ENCODE measurements at places on chromosomes 1 and 21.

- DNase-seq, result no peak
These were observed 1327.0 kb downstream of the BRINP3 start for GRCh38 chr1:189150624-189151023.

GRCh38 chr1:59150577-59151386 is 146.1 kb upstream of the FGGY start:
- peak; percentile 96 for DNase-seq

DNA sequence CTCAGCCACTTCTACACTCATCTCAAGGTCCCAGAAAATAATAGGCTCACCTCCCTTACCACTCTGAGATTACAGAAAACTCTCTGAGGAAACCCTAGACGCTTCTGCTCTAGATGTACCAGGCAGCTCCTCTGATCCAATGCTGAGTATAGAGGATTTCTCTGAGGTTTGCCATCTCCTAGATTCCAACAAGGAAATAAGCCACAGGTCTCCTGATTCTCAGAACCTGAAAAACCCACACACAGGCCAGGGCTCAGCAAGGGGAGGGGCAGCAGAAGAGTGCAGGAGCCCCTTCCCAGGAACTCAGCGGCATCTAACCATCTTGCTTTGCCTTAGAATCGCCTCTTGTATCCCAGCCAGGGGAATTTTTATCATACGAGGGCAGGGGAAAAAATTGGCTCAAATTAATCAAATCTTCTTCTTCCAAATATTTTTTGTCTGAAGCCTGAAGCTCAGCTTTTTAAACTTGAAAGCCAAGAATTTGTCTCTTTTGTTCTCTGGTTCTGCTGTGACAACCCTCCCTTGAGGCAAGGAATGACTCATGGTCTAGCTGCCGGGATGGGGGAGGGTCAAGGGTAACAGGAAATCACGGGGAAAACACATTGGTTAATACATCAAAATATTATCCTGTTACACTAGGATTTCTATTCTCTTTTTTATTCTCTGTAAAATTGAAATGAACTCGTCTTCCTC is 30.8 kb downstream of the GORAB start:
- peak; percentile 76 for DNase-seq

DNA sequence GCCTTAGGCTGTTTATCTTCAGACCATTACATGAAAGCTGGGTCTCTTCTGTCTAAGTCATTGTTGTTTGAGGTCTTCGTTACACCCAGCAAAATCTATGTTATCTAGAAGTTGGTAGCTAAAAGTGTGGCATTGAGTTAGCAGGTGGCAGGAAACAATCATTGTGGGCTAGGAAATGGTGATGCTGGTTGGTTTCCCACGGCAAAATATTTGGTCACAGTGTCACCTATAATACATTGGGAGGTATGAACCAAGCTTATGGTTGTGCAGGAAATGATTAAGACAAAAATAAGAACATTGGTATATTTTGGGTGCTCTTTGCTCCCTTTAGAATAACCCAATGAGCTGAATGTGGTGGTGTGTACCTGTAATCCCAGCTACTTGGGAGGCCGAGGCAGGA is 169.7 kb downstream of the TRIM33 start:
- no peak for DNase-seq

- DNase-seq, result no peak
These were observed 5.5 kb upstream of the KRTAP10-5 start for GRCh38 chr21:44585892-44586291.

DNA sequence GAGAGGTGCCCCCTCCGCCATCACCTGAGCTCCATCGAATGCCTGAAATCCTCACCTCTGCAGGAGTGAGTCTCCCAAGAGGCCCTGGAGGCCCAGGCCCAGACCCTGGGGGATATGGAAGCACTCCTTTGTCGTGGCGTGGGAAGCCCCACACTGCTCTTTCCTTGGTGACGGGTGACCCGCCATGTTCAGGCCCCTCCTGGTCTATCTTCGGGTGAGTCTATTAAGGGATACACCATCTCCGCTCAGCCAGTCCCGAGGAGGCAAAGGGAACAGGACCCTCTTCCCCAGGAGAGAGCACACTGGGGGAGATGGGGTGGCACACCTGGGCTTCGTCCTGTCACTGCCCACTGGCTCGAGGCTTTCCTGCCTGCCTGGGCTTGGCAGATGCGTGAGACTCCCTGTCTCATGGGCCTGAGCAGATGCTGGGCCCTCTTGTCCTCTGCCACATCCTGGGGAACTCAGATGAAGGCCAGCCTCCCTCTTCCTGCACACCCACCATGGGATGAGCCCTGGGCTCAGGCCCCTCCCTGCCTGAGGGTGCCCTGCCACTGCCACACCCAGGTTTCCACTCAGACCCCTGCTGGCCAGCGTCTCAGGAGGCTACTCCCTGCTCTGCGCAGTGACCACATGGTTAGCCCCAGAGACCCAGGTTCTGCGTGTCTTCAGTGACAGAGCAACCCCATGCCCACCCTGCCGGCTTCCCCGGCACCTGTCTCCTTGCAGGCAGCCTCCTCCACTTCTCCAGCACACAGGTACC is 3.8 kb upstream of the NPHP4 start:
- DNase-seq, result no peak

GRCh38 chr1:198637916-198638437 is 863 bp upstream of the PTPRC start:
- no peak for DNase-seq

GRCh38 chr21:26900980-26901379 is 55.8 kb upstream of the ADAMTS1 start:
- no peak for DNase-seq

DNA sequence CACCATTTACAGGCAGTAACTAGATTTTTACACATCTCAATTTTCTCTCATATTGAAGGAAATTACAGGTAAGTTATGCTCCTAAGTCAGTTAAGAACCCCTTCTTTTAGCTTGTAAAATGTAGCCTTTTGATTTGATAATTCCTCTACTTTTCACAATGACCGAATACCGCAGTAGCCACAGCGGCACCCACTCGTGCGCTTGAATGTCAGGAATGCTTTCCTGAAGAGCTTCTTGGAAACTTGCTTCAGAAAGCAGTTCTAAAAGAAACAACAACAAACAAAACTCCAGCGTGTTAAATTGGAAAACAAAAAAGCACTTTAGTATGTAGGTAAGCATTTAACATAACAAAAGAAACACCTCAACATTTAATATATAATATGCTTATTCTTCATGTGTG is 9.9 kb upstream of the DNTTIP2 start:
- no peak for DNase-seq

GRCh38 chr1:89221341-89221740 is 22.6 kb upstream of the GBP4 start:
- no peak for DNase-seq

- no peak for DNase-seq
These were observed 601 bp downstream of the UBE2G2 start for GRCh38 chr21:44800971-44801467.

DNA sequence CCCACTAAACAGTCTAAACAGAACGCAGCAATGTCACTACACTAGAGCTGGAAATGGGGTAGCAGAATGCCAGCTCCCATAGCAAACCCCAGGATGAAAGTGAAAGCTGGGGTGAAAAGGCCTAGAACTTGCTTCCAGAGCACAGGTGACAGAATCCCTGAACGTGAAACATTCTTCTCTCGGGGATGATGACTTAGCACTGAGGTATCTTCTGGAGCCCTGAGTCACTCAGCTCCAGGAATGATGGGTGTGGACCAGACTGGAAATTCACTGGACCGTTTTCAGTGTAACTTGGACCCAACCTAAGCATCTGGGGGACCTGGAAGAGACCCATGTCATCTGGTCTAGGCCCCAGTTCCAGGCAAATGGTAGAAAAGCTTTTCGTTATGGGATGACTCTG is 108.9 kb downstream of the CDC7 start:
- DNase-seq, result no peak

DNA sequence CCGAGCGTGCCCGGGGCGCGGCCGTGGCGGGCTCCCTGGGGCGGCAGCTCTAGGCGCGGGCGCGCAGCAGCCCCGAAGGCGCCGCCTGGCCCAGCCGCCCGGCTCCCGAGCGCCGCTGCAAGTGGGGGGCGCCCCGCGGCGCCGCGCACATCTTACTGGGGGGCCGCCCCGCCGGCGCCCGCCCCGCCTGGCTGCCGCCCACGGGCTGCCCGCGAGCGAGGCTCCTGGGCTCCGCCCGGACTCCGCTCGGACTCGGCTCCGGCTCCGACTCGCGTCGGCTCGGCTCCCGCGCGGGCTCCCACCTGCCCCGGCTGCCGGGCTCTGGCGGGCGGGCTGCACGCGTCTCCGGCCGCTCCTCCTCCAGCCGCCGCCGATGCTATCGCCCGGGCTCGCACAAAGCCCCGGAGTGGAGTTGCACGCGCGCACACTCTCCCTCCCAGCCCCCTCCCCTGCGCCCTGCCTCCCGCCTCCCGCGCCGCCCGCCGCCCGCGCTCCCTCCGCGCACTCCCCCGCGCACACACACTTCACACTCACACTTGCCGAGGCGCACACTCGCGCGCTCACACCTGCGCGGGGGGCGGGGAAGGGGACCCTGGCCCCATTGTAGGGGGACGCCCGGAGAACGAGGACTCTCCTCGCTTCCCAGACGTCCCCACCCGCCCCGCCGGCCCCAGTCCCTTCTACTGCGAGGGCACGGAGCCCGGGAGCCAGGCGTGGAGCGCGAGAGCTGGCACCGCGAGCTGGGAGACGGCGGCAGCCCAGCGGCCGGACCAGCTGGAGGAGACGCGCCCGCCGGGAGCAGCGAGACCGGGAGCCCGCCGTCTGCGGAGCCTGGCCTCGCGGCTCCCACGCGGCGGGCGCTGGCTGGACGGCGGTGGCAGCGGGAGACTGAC is at the start of gene GRIK3:
GRIK3 (minus strand) TSS at position 395 of the 893 bp plus-strand sequence. CDS start 407 bp downstream, outside the sequence.
- DNase-seq, result no peak

- no peak for DNase-seq
These were observed 18.4 kb upstream of the DESI2 start for GRCh38 chr1:244634546-244634945.

GRCh38 chr1:12434174-12434573 is 183.8 kb downstream of the DHRS3 start:
- DNase-seq, result peak; percentile 83

DNA sequence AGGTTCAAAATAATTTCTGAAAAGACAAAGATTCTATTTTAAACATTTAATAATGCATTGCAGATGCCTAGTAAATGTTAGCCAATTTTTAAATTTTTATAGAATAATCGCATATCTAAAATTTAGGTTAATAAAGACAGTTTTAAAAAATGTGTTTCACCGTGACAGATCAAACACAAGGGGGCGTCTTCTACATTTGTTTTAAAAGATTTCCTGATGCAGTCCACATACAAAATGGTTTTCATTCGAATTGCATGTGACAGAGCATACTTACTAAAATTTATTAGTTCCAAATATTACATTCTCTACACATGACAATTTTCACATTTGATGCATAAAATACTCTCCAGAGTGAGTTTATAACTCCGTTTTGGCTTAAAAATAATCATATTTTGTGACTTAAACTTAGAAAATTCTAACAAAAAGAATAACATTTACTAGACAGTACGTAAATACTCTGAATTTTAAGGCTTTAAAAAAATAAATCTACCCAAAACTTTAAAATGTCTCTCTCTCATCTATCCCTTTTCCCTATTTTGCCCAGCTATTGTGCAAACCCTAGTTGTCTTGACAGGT is 75.5 kb downstream of the ADAMTS1 start:
- no peak for DNase-seq

- no peak for DNase-seq
These were observed 819 bp upstream of the GPR3 start for GRCh38 chr1:27391511-27392095.

DNA sequence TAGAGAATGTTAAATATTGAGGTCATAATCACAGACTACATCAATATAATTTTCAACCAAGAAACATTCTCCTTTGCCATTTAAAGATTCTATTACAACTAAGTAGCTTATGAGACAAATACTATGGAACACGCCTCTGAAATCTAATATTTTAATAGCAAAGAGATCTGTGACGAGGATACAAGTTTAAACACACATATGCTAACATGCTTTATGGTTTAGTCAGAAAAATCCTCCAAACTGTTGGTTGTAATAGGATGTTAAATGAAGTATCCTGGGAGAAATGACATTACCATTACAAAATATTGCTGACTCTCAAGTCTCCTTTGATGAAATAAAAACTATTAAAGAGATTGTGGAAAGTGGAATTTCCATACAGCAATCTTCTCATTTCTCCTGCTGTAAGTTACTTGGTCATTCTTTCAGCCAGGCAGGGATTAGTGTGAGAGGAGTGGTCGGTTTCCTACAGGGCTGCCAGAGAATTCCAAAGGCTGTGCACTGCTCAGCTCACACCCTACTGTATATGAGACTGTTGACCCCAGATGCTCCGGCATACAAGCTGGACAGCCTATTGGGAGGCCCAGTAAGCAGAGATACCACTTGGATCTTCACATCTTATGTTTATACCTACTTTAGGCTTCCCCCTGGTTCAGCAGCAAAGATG is 26.6 kb downstream of the SCYL3 start:
- no peak for DNase-seq

DNA sequence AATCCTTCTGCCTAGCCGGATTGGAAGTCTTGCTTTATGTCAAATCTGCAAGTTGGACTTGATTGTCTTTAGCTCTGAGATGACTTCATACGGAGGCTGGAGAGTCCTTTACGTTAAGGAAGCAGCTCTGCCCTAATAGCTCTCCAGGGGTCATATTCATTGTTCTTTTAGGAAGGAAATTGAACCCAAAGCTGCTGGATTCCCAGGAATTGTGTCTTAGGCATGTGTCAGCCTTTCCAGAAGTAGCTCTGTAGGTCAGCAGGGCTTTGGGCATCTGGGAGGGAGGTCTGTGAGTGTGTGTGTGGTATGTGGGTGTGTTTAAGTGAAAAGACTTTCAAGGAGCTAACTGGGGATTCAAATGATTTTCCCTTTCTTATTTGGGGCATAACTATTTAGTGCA is 82.4 kb downstream of the ABCA4 start:
- no peak for DNase-seq

- peak; percentile 32 for DNase-seq
These were observed 5.5 kb upstream of the RGS21 start for GRCh38 chr1:192311281-192311680.

DNA sequence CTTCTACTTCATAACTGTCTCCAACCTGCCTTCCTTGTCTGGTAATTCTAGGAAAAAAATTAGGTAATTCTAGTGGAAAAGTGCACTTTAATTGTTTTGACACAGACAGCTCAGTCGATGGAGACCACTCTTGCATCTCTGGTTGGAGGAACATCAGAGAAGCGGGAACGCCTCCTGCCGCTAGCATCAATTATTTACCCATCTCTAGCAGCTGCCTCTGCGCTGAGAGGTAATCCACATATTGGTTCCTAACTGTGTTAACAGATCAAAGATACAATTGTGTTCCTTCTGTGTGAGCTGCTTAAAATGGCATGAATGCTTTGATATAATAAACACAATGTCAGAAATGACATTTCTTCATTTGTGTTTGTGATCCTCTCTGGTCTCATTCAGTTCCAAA is 33.3 kb downstream of the C2CD2 start:
- DNase-seq, result no peak

DNA sequence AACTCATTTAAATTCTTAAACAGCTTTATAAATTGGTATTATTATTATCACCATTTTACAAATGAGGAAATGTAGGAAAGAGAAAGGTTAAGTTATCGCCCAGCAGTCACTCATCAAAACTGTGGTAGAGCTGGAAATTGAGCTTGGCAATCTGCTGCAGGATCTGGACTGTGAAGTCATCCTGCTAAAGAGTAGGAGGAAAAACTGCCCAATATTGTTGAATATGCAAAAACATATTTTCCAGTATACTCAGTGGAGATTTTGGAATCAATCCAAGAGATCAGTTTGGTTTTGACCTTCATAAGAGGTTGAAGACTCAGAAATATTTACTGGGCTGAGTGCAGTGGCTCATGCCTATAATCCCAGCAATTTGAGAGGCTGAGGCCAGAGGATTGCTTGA is 16.9 kb upstream of the RC3H1 start:
- DNase-seq, result peak; percentile 28

GRCh38 chr1:208047975-208048374 is 137.1 kb upstream of the CD34 start:
- DNase-seq, result no peak

GRCh38 chr1:172823534-172823933 is 164.6 kb downstream of the FASLG start:
- DNase-seq, result no peak
